ENCODE measurements at places on chromosomes 5 and 9.

DNA sequence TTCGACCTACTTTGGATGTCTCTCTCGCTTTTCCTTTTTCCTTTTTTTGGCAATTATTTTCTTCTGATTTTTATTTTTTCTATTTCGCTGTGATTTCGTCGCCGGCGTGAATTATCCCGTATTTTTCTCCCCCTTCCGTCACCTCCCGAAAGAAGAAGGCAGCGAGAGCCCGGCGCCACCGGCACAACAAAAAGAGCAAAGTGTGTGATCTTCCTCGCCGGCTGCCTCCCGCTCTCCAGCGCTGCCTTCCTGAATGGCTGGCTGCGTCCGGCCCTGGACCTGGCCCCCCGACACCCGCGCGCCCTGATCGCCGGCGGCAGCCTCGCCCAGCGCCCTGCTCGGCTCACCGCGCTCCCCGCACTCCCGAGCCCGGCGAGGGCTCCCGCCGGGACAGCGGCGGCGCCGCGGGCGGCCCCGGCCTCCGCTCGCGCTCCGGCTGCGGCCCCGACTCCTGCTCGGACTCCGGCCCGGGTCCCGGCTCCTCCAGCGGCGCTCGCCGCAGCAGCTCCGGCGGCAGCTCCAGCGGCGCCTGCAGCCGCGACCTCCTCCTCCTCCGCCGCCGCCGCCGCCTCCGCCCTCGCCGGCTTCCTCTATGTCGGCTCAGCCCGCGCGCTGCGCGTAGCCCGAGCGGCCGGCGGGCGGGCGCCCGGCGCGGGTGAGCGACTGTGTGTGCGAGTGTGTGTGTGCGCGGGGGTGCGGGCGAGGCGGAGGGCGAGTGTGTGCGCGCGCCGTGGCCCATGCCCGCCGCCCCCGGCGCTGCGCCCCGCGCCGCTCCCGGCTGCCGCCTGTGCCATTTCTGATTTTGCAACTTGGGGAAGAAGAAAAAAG is 960 bp downstream of the NR2F1 start:
- DNase-seq, result peak; percentile 82

DNA sequence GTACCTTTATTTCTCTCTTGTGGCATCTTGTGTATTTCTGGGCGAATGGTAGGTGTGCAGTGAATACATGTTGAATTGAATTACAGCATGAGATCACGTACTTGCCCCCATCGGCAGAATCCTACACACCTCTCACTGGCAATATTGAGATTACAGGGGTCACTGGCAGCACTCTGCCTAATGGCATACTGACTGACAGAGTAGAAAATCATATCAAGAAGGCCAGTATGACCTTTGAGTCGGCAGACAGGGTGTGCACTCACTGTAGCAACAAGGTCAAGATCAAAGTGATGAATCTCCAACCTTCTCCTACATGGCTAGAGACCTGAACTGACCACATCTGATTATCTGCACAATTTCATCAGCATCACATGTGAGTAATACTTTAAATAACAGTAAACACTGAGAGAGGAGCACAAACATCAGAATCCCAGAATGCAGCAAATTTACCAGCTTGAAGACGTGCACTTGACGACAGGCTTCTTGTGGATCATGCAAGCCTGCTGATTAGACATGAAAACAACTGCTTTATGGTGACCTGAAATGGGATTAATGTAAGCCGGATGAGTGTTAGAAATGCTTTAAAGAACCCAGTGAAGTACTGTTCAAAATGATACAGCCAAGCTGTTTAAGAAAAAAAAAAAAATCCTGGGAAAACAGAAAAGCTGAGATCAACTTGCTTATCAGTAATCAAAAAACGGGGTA is 267.1 kb upstream of the EFNA5 start:
- no peak for DNase-seq

- DNase-seq, result peak; percentile 79
These were observed 50.3 kb downstream of the GNAQ start for GRCh38 chr9:77981332-77981731.

DNA sequence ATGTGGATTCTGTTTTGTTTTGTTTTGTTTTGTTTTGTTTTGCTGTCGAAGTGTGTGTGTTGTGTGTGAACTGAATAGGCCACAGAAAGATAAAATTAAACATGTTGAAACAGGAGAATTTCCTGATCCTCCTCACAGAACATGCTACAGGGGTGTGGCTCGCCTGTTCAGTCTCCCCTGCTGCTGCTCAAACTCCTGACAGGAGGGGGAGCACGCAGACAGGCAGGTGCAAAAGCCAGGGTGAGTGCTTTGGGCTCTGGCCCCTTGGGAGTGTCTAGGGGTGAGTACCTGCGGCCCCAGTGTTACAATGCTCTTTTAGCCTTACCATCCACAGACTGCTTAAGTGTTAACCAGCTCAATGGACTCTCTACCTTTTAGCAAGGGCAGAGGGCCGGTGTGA is 473.5 kb downstream of the MAT2B start:
- no peak for DNase-seq

DNA sequence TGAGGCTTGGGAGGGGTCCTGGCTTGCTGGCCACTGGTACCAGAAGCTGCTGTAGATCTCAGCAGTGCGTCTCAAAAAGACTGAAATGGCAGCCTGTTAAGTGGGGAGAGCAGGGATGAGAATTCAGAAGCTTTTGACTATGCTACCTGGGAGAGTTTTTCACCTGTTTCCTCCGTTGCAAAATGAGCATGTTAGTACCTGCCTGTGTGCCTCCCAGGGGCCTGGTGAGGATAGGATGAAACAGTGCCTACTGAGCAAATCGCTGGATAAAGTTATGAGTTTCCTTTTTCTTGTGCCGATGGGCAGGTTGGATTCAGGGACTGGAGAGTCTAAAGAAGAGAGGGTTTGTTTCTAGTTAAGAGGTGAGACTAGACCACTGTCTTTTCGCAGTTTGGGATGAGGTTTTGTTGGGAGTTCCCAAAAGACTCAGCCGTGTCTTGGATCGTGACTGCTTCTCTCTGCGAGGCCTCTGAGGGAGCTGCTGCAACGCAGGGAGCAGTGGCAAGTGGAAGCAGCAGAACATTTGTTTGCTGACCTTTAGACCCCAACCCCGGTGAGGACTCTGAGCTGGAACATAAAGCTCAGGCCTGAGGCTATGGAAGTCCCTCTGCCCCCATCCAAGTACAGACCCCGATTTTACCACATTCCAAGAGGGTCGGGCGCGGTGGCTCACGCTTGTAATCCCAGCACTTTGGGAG is 1.4 kb downstream of the RALGPS1 start:
- no peak for DNase-seq

DNA sequence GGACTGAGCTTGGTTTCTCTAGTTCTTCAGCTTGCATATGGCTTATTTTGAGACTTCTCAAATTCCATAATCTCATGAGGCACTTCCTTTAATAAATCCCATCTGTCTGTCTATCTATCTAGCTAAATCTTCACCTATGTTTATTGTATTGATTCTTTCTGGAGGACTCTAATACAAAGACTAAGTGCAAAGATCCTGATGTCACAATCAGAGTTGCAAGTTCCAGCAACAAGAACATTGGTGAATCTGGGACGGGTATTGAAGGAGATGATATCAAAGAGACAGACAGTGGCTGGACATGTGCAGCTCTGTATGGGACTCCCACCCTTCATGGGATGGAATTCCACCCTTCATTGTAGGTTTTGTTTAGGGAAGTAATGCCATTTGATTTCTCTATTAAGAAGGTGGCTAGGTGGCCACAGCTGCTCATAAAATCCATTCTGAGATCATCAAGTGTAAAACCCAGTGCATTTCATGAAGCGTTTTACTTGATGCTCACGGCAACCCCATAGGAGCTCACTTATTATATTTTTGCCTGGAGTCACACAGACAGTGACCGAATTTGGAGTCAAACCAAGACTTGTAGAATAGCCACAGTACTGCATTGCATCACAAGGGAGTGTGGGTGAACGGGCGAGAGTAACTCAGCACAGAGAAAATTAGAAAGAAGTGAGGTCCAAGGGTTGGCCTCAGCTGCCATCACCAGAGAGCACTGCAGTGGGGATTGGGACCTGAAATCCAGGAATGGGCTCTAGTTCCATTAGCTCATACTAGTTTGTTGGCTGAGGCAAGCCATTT is 24.9 kb downstream of the TAS2R1 start:
- no peak for DNase-seq

- no peak for DNase-seq
These were observed 6.0 kb downstream of the RPL37 start for GRCh38 chr5:40828690-40829661.

DNA sequence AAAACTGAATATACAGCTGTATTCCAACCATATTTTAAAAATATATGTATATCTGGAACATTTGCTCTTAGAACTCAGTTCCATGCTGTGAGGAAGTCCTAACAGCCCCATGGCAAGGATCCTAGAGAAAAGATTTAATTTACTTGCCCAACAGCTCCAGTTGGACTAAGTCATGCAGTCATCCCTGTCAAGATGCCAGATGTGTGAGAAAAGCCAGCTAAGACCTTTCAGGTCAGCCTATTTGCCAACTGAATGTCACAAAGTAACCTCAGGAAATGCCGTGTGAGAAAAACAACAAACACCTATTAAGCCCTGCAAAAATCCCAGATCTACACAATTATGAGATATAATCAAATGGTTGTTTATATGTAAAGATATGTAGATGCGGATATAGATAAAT is 416.3 kb downstream of the NR2F1-AS1 start:
- no peak for DNase-seq

DNA sequence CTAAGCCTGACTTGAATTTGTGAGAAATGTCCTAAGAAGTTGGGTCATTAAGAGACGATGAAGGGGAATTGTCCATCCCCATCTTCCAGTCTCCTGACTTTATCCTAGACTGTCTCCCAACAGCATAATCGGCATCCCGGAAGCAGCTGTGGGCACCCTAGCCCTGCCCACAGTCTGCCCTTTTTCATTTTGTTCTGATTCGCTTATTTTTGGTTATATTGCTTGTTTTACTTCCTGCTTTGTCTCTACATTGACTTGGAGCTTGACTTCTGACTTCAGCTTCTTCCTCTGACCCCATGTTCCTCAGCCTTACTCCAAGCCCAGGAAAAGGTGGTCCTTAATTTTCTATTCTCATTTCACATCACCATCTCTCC is 41.8 kb downstream of the UGCG start:
- no peak for DNase-seq
